CD4-positive, alpha-beta T cell treated with Interleukin-2 at 100 ng/mL for 4 hours (primary cell): ENCODE measurements at places on chromosomes 6 and 20.

- DNase-seq, result no peak
Measured at GRCh38 chr6:17921454-17921853, 66.0 kb downstream of the KIF13A start.

- DNase-seq, result no peak
Measured at GRCh38 chr6:155505608-155505989, 50.0 kb upstream of the NOX3 start.

- no peak for DNase-seq
Measured at GRCh38 chr20:62914970-62915457, 11.3 kb downstream of the DIDO1 start.

DNA sequence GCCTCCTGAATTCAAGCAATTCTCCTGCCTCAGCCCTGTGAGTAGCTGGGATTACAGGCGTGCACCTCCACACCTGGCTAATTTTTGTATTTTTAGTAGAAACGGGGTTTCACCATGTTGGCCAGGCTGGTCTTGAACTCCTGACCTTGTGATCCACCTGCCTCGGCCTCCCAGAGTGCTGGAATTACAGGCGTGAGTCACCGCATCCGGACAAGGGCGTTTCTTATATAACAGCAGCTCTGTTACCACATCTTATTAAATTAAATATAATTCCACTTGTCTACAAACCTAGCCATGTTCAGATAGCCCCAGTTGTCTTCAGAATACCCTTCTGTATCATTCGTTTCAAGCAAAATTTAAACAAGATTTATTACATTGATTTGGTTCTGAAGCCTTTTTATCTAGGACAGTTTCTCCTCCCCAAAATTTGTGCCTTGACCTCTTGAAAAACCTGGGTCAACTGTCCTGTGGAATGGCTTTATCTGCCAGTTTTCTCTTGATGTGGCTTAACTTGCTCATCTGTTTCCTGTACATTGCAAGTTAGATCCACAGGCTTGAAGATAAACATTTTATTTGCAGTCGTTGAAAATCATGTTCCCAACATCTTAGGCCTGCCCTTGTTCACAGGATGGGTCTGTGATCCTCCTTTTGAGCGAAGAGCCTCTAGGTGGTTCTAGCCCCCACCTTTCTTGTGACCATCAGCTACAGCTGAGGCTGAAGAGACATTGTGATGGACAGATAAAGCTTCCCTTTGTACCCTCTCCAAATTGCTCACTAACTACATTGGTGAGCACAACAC lies 132.2 kb downstream of the ARID1B start:
- no peak for DNase-seq

- no peak for DNase-seq
Measured at GRCh38 chr20:48740292-48740649, 87.5 kb downstream of the PREX1 start.

DNA sequence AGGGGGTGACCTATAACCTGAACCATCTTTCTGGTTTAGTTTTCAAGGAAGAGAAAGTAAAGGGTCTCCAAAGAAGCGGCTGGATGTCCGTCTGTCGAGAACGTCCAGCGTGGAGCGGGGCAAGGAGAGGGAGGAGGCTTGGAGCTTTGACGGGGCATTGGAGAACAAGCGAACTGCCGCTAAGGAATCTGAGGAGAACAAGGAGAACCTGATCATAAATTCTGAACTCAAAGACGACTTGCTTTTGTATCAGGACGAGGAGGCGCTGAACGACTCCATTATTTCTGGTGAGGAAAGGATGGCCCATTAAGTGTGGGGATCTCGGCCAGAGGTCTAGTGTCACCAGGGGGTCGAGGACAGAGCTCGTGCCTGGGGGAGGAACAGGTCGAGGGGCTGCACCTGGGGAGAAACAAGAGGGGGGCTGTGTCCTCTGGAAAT lies 159.2 kb downstream of the SYCP2 start:
- no peak for DNase-seq

- no peak for DNase-seq
Measured at GRCh38 chr20:16864069-16864468, 115.9 kb downstream of the OTOR start.

DNA sequence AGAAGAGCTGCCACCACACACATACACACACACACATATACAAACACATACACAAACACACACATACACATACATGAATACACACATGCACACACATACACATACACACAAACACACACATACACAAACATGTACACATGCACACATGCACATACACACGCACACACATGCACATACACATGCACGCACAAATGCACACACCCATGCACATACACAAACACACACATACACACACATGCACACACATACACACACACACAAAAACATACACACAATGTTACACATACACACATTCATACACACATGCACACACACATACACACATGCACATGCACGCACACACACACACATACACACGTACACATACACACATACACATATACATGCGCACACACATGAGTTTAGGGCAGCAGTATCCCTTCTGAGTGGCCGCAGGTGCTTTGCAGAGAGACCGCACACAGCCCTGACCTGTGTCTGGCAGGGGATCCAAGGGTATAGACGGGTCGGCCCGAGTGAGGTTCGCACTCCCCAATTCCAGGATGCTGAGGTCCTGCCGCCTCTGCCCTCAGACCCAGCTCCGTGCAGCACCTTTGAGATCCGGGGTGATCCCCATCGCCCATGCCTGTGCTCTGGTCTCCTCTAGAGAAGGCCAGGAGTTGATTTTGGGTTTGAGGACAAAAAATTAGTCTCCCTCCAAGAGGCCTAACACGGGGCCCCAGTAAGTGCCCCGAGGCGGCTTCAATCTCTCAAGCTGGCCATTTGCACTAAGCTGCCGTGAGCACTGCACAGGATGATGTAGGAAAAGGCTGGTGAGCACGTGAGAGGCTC lies 56.8 kb downstream of the TMEM242 start:
- DNase-seq, result no peak

- DNase-seq, result no peak
Measured at GRCh38 chr6:100512203-100512862, 47.6 kb upstream of the SIM1 start.

- no peak for DNase-seq
Measured at GRCh38 chr20:10954908-10955580, 281.2 kb upstream of the JAG1 start.

GRCh38 chr6:119284861-119285521 lies 64.6 kb downstream of the MAN1A1 start:
- no peak for DNase-seq

DNA sequence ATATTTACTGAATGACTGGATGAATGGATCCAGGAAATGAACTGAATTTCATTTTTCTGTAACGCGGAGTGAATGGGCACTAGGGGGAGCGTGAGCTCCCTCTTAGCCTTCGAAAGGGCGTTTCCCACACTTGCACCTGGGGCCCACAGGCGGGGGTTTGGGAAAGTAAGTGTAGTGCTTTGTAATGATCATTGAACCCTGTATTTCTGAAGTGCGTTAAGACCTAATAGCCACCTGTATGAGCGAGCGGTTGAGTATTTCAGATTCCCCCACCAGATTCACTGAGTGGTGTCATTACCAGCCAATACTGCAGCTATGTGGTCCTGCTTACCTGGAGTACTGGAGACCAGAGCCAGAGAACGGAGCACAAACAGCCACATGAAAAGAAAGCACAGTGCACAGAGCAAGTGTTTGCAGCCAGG lies 10.5 kb downstream of the SYTL3 start:
- DNase-seq, result peak; percentile 68

DNA sequence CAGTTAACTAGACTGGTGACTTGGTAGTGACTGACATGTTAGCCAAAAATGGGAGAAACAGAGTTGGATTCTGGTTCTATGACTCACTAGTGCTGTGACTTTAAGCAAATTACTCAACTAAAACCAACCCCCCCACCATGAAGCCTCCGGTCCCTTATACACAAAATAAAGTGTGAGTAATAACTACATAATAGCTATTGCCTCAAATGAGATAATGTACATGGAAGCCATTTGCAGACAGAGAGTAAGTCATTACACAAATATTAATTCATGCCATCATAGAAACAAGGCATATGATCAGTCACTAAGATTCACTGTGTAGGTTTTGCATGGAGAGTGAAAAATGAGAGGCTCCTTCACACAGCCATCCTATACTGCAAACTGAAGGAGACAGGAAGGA lies 111.9 kb downstream of the HIVEP2 start:
- DNase-seq, result peak; percentile 66

- DNase-seq, result no peak
Measured at GRCh38 chr6:6704103-6705060, 115.9 kb downstream of the LY86 start.

DNA sequence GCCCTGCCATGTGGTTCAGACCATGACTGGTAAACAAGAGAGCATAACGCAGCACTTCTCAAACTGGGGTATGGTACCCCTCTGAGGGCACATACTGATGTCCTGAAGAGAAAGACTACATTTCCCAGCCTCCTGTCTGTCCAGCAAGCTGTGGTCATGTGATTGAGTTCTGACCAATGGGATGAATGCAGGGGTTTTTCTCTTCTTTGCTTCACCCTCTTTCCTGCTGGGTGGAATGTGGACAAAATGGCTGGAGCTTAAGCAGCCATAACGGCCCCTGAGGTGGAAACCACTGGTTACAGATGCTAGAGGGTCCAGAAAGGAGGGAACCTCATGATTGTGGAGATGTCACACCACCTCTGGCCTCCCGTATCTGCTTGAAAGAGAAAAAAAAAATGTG lies 19.4 kb upstream of the KCNB1 start:
- DNase-seq, result no peak

DNA sequence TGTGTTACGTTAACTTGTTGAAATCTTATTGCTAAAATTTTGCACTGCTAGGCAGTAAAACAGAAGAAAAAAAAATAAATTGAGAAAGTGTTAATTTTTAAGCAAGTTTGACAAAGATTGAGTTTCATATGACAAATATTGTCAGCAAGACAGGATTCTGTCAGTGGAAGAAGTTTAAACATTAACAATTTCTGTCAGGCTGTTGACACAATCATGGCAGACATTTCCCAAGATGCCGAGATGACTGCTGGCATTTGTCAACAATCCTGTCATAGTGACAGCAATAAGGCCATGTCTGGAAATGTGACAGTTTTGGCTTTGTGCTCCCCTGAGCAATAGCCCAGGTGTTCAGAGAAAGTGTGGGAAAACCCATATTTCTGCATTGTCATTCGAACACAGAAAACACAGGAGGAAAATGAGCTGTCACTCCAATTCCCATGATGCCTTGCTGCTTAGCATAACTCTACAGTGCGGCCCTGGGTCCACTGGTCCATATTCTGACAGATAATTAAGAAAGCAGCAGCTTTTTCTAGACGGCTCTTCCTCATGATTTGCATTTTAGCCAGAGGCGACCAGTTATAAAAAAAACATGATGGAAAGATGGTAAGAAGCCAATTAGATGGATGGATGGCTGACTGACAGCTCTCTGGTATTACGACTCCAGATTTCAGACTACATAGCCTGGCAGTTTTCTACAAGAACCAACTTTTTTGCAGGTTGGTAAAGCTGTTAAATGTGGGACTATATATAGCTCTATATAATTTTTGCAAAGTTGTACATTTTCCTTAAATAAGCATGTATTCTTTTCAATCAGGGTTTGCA lies 43.6 kb upstream of the DEFB112 start:
- DNase-seq, result no peak

DNA sequence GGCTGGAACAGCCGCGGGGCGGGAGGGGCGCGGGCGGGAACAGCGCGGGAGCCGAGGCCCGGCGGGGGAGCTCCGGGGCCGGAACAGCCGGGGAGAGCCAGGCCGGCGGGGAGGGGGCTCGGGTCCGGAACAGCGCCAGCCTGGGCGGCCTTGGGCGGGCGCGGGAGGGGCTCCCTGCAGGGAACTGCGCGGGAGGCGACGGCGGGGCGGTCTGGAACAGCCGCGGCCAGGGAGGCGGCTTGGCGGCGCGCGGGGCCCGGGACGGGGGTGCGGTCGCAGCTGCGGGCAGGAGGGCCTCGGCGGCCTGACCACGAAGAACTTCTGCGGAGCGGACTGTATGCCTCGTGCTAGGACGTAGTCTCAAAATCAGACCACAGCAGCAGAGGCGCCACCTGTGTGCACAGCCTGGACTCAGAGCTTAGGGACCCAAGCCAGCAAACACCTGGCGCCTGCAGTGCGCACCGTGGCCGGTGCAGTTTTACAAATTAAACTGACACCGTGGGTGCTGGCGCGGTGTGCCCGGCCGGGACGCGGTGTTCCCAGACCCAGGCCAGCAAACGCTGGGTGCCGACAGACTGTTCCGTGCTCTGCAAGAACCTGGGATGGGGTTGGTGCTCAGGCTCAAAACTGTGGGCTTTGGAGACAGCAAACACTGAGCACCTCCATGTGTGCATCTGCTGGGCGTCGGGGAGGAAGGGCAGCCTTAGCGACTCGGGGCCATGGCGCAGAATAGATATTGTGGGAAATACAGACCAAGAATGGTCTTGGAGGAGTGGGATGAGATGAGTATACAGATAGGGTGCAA lies 572 bp downstream of the ZNF341 start:
- peak; percentile 89 for DNase-seq

GRCh38 chr20:46307139-46307998 lies 929 bp downstream of the CDH22 start:
- DNase-seq, result peak; percentile 72

DNA sequence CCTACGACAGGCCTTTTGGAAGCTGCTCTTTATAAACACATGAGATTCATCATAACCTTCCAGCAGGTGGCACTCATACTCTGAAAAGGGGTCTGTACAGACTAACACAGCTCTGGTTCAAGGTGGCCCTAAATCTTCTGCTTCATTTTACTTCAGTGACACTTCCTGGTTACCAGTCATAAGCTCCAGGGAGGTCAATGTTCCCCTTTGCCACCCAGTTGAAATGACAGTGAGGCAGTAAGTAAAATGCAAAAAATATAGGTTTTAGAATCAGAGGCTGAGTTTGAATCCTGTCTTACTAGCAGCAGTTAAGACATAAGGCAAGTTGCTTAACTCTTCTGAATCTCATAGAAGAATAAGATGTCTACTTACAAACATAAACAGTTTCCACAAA lies 132.8 kb downstream of the CDK19 start:
- DNase-seq, result peak; percentile 86

DNA sequence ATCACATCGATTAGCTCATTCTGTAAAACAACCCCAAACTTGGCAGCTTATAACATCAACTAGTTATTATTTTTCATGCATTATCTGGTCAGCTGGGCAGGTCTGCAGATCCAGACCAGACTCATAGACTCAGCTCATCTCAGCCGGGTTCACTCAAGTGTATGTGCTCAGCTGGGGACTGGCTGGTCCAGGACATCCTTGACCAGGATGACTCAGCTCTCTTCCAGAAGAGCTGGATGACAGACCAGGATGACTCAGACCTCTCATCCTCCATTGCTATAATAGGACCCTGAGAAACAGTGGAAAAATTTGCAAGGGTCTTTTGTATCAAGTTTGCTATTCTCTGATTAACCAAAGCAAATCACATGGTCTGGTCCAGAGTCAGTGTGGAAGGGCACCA lies 312.5 kb upstream of the PLCB4 start:
- no peak for DNase-seq

- DNase-seq, result no peak
Measured at GRCh38 chr6:154450498-154450897, 60.0 kb downstream of the CNKSR3 start.

- DNase-seq, result no peak
Measured at GRCh38 chr6:17601386-17601703, 1.2 kb downstream of the FAM8A1 start.

DNA sequence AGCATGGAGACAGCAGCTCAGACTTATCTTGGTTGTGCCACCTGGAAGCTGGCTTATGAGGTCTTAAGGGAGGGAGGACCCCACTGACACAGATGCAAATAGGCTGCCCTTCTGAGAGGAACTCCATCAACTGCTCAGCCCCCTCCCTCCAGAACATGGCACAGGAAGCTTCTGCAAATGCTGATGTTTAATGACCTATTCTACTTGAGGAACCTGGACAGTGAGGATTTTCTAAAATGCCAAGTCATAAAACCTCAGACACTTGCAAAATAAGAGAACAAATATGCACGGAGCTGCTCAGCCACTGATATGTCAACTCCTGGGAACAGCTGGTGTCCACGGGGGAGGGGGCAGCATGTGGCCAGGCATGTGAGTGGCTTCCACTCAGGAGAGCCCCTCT lies 3.5 kb downstream of the CST9 start:
- DNase-seq, result no peak
